ENCODE measurements at places on chromosomes 1 and 21. TPM values are rescaled to one million over a fixed set of nuclear protein-coding genes. Genes with fewer than 3 reads are reported as not detected.

The CFAP107 gene
- polyA plus RNA-seq = not detected

The SLC45A1 gene
- 13.7 TPM for polyA plus RNA-seq

The CFAP126 gene
- not detected for polyA plus RNA-seq

The OR6F1 gene
- polyA plus RNA-seq = not detected

Measured in neural cell (in vitro differentiated cells).